Brain microvascular endothelial cell (primary cell): ENCODE measurements at places on chromosomes 5 and 9.

DNA sequence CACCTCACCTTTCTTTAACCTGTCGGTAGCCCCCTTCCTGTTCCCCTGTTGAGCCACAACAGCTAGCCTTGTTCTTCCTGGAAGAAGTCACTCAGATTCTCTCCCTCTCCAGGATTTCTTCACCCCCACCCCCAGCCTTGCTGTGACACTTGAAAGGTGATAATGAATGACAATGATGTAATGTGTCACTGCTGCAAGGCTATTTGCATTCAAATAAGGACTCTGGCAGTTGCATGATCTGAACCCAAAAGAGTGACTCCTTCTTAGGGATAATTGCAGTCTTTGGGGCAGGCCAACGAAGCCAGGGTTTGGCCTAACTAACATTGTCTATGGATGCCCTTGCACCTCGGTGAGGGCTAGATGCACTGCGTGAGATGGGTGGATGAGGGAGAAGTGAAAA is 154.4 kb upstream of the CLINT1 start:
- DNase-seq: no peak

DNA sequence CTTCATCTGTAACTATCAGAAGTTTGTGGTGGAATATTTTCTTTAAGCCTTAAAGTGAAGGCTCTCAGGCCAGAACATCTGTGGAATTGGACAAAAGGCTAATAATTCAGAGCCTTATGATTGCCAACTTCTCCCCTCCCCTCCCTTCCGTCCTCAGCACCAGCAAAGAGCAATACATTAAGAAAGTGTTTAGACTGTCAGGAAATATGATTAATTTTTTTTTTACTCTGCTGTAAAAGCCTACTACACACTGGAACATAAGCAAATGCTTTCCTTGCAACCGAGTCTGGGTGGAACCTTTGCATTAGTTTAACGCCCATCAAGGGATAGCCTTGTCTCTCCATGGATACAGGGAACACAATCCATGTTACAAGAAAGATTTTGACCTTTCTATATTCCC is 110.3 kb upstream of the TARS1 start:
- no peak for DNase-seq

DNA sequence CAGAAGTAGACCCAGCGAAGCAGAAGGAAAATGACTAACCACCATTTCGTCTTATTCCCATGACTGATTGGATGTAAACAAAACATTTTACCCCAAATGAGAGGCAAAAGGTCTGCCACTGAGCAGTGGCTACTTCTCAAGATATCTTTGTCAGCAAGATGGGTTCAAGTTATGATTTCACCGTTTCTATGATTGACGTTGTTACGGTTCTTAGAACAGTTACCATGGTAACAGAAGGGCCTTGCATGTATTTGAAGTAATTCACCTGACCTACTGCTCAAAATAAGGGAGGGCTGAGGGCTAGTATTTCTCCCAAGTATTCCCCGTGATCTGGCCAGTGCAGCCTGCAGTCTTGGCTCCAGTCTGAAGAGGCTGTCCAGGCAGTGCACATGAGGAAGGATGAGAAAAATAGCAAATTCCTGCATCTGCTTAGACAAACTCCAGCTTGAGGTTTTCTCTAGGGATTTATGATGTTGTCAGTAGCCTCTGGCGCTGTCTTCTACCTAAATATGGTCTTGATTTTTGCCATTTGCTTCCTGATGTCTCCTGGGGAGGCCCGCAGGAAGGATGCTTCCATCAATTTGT is 372.7 kb downstream of the TMEM38B start:
- DNase-seq: no peak

DNA sequence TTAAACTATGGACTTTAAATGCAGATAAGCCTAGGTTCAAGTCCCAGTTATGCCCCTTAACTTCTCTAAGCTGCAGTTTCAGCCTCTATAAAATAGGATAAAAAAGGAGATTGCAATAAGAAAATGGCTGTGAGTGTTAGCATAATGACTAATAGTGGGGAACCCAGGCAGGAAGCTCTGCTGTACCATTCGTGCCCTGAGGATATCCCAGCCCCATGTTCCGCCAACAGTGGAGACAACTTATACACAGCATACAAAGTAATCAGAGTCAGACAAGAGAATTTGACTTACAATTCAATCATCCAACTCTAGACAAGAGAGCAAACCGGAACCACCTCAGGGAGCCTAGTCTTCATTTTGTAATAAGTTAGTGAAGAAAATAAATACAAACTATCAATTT is 141.5 kb upstream of the FSTL4 start:
- no peak for DNase-seq

DNA sequence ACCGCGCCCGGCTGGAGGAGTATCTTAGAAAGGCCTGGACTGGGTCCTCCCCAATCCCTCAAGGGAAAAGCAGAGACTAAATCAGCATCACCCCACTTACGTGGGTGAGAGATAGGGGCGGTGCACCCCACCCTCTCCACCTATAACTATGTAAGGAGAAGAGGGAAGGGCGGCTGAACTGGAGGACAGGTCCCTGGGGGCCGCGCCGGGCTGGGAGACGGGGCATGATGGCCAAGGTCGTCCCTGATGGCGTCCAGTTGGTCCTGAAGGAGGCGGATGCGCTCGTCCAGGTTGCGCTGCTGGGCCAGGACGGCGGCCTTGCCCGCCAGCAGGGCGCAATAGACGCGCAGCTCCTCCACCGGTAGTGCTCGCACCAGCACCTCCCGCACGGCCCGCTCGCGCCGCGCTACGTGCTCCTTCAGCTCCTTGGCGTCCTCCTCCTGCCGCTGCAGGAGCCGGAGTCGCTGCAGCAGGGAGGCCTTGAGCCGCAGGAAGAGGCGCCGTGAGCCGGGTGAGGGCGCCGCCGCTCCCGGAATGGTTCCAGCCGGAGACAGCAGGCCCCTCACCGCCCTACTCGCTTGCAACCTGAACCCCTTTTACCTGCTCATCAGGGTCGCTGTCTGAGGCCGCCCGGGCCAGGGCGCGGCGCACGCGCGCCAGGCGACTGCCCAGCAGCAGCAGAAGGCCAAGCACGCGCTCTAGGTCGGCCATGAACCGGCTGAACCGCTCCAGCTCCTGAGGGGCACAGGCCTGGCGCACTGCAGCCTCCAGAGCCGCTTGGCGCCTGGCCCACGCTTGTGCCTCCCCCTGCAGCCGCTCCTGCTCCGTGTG is 7.6 kb downstream of the SHROOM1 start:
- DNase-seq: no peak

GRCh38 chr9:128361986-128362646 is 9.1 kb upstream of the URM1 start:
- DNase-seq: peak; percentile 75

GRCh38 chr5:19923742-19924141 is 64.3 kb downstream of the CDH18 start:
- no peak for DNase-seq

DNA sequence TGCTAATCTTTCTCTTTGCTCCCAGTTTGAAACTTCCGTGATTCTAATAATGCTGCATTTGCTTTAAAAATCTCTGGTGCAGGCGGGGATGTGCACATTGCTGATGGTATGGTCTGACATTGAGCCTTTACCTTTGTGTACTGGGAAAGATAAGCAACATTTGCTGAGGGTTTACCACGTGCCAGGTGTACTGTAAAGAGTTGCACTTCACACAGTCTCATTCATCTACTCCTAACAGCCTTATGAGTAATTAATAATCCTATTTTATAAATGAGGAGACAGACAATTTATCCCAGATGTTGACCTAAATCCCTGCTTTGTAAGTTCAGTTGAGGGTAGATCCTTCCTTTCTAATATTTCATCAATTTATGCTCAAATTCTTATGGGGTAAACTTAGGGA is 726 bp upstream of the ADGRV1 start:
- no peak for DNase-seq

- DNase-seq: no peak
Observed at GRCh38 chr5:121890297-121890858, 38.7 kb downstream of the FTMT start.

DNA sequence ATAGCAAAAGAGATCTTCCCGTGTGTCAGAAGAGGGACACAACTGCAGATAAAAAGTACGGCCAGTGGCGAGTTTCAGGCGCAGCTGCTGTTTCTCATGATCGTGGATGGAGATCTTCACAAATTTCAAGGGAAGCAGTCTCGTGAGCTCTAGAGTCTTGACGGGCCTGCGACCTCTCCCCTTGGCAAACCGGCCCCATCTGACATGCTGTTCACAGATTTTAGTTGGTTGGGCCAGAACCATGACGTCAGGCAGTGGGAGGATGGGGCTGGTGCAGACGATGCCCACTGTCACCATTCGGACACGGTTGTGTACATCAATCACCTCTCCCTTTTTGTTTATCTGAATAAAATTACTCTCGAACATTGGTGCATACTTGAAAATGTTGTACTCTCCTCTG is 396 bp downstream of the GARIN3 start:
- no peak for DNase-seq

DNA sequence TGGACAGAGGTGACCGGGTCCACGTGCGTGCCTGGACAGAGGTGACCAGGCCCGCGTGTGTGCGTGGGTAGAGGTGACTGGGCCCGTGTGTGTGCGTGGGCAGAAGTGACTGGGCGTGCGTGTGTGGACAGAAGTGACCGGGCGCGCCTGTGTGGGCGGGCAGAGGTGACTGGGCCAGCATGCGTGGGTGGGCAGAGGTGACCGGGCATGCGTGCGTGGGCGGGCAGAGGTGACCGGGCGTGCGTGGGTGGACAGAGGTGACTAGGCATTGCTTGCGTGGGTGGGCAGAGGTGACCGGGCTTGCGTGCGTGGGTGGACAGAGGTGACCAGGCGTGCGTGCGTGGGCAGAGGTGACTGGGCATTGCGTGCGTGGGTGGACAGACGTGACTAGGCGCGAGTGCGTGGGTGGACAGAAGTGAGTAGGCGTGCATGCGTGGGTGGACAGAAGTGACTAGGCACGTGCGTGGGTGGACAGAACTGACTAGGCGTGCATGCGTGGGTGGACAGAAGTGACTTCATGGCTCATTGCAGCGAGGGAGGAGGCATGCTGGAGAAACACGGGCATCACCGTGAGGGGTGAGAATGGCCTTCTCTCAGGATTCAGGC is 254.1 kb upstream of the IRX4 start:
- DNase-seq: no peak

GRCh38 chr9:108864446-108864845 is 2.4 kb downstream of the ACTL7A start:
- no peak for DNase-seq

- no peak for DNase-seq
Observed at GRCh38 chr9:22508790-22509189, 62.2 kb downstream of the DMRTA1 start.

DNA sequence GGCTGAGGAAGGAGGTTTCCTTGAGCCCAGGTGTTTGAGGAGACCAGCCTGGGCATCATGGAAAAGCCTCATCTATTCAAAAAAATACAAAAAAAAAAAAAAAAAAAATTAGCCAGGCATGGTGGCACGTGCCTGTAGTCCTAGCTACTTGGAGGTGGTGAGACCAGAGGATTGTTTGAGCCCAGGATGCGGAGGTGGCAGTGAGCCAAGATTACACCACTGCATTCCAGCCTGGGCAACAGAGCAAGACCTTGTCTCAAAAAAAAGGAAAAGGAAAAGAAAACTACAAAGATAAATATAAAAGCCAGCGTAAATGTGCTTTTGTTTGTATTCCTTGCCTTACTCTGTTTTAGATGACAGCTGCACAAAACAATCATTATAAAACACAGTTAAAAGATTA is 2249.2 kb upstream of the C9orf72 start:
- DNase-seq: no peak

GRCh38 chr5:180523629-180524466 is 29.7 kb downstream of the CNOT6 start:
- DNase-seq: no peak

- no peak for DNase-seq
Observed at GRCh38 chr9:133484671-133485437, 6.0 kb upstream of the SLC2A6 start.

- no peak for DNase-seq
Observed at GRCh38 chr9:89797937-89798455, 193.2 kb downstream of the GADD45G start.

DNA sequence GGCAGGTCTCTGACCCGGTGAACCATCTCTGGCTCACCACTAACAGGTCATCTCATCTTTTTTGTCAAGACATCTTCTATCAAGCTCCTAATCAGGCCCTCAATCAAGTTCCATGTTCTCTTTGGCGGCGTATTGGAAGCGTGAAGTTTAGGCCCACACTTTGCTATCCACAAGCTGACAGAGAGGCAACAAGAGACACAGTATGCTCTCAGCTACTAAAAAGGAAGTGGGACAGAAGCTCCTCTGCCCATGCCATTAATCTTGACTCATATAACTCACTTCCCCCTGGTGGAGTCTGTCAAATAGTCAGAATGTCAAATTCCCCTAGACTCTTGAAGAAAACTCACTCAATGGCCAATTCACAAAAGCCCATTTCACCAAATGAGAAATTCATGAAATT is 77.6 kb upstream of the TMC1 start:
- no peak for DNase-seq

DNA sequence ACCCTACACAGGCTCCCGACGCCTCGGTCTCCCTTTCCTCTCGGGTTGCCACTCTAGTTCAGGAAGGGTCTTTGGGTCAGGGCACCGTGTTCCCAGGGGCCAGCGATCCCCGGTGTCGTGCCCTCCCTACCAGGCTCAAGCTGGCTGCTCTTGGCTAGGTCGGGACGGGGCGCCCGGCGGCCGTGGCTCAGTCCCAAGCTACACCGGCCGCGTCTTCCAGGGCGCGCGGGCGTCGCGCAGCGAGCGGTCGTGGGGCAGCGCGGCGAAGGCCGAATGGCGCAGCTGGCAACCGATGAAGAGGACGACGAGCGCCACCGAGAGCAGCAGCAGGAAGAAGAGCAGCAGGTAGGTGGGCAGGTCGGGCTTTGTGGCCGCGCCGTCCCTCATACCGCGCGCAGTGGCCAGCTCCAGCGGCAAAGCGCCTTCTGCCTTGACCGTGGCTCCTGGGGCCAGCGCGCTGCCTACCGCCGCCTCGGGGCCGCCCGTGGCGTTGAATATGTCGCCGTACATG is 892 bp downstream of the SMIM32 start:
- DNase-seq: no peak

GRCh38 chr5:177336603-177337494 is 14.6 kb downstream of the LMAN2 start:
- no peak for DNase-seq

DNA sequence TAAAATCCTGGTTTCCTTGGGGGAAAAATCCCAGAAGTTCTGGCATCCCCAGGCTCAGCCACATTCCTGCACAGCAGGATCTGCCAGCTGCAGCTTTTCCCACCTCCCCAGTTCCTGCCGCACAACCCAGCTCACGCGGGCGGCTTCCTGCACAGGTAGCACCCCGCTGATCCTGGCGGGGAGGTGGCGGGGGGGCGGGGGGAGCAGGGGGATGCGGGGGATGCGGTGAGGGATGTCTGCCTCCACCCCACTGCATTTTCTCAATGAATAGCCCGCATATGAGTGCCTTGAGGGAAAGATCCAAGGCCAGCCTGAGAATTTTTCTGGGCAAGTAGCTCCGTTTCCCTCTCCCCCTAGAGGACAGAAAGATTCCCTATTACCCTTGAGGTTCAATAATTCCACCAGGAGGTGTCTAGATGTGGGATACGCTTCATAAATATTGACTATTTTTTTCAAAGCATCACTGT is 21.1 kb downstream of the GFPT2 start:
- DNase-seq: no peak

DNA sequence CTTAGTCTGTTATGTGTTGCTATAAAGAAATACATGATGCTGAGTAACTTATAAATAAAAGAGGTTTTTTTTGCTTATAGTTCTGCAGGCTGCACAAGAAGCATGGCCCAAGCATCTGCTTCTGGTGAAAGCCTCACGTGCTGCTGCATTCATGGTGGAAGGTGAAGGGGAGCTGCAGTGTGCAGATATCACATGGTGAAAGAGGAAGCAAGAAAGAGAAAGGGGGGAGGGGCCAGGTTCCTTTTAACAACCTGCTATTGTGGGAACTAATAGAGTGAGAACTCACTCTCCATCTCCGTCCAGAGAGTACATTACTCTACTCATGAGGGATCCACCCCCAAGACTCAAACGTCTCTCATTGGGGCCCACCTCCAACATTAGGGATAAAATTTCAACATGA is 12.5 kb upstream of the PARP8 start:
- DNase-seq: no peak
